Fibroblast of the conjunctiva (primary cell): ENCODE measurements at places on chromosomes 5 and 9.

DNA sequence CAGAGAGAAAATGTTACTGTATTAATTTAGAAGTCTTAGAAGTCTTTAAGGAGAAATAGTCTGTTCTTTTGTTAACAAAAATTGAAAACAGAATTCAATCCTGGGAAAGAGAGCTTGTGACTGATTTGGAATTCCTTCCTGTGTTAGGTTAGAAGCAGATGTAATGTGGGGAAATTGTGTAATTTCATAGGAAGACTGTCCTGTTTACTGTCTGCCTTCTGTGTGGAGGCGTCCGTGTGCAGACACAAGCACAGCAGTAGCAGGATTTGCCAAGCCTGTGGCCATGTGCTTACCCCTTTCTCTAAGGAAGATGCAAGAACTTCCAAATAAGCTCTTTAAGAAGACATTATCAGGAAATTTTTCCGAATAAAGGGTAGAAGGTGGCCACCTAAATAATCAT, 36.7 kb upstream of the F2R start:
- DNase-seq, result no peak

- no peak for DNase-seq
Measured at GRCh38 chr5:143511736-143512135, 108.2 kb upstream of the NR3C1 start.

- peak; percentile 68 for DNase-seq
Measured at GRCh38 chr9:113614843-113615648, 151.5 kb downstream of the RGS3 start.

- DNase-seq, result no peak
Measured at GRCh38 chr5:56319526-56320181, 86.5 kb upstream of the ANKRD55 start.

DNA sequence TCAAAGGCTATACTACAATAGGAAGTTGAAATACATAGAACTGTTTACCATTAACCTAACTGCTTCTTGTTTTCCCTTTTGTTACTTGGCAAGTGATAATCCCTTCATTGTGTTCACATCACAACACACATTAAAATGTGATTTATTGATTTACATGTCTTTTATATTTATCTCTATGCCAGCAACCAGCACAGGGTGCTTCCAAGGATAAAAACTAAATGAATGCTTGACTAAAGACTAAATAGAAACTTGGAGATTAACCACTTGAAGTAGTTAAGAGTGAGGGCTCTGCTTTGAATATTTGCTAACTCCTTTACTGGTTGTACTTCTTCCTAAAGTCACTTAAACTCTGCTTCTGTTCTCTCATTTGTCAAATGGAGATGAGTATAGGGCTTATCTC, 1730.6 kb downstream of the EFNA5 start:
- no peak for DNase-seq

DNA sequence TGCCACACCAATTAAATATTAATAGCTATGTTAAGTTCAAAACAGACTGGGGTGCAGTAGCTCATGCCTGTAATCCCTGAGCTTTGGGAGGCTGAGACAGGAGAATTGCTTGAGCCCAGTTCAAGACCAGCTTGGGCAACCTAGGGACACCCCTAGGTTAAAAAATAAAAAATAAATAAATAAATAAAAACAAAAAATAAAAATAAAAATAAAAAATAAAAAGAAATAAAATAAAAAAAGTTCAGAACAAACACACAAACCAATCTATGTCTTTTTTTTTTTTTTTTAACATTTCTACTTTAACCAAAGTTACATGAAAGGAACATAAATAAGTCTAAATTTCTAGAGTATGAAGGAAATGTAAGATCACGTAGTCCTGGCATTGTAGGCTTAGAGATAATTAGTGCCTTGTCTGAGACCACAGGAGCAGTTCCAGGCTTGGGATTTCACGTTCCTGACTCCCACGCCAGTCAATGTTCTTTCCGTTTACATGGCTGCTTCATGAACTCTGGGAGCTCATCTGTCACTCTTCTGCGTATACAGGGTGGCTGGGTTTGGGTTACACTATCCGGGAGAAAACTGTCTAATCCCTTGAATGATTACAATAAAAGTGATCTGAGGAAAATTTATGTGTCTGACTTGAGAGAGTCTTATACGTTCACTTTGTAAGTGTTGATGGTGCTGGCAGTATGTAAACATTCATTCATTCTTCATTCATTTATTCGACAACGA, 85.2 kb downstream of the KIAA1958 start:
- DNase-seq, result no peak

GRCh38 chr5:153523211-153523610, 32.7 kb downstream of the GRIA1 start:
- no peak for DNase-seq
